Activated CD8-positive, alpha-beta memory T cell treated with anti-CD3 and anti-CD28 coated beads, Interleukin-2, amount 50 U/mL, for 4 hours (primary cell): ENCODE measurements at places on chromosomes 11 and 22.

GRCh38 chr11:94858012-94858705 lies 90.0 kb downstream of the AMOTL1 start:
- no peak for DNase-seq

DNA sequence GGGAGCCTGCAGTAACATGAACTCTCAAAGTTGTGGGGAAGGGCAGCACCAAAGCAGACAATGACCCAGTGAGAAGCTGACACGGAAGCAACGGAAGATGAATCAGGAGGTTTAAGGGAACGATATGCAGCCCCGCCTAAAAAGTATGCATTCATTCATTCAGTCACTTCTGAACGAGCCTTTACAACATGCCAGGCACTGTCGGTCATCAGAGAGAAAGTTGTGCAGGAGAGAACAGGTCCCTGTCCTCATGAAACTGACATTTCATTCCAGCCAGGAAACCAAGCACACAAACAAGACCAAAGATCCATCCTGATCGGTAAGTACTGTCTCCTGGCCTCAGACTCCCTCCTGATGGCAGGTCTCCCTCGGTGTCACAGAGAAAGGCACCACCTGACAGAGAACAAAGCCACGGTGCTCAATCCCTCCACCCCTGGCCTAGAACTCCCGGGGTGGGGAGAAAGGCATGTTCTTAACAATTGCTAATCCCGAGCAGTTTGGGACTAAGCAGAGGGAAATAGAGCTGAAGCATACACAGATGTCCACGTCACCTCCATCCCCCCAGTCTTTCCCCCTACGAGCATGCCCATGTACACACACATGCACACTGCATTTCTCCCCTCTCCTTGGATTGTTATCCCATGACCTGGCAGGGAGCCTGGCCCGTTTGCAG lies 49.3 kb downstream of the LRFN4 start:
- DNase-seq: no peak

DNA sequence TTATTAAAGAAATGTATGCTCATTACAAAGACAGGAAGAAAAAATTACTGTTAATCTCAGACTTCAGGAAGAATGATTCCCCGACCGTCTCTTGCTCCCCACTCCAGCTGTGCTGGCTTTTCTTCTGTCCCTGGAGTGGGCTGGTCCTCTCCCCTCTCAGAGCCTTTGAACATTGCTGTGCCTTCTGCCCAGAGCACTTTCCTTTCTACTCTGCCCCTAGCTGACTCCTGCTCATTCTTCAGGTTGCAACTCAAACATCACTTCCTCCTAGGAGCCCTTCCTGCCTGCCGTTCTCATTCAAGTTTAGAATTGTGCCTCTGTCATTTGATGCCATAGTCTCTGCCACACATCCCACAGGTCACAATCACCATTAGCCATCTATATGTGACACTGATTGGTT lies 329.5 kb downstream of the MIAT start:
- DNase-seq: no peak

GRCh38 chr11:120547811-120548681 lies 36.5 kb downstream of the GRIK4 start:
- no peak for DNase-seq

- no peak for DNase-seq
Observed at GRCh38 chr11:25927411-25927953, 404.4 kb upstream of the ANO3 start.

- DNase-seq: no peak
Observed at GRCh38 chr11:130042093-130042591, 27.6 kb upstream of the APLP2 start.

GRCh38 chr11:44661311-44661717 lies 65.4 kb upstream of the TSPAN18 start:
- DNase-seq: no peak

- no peak for DNase-seq
Observed at GRCh38 chr11:12144330-12145174, 34.2 kb downstream of the MICAL2 start.

- no peak for DNase-seq
Observed at GRCh38 chr22:38935023-38935422, 22.4 kb upstream of the APOBEC3A start.

DNA sequence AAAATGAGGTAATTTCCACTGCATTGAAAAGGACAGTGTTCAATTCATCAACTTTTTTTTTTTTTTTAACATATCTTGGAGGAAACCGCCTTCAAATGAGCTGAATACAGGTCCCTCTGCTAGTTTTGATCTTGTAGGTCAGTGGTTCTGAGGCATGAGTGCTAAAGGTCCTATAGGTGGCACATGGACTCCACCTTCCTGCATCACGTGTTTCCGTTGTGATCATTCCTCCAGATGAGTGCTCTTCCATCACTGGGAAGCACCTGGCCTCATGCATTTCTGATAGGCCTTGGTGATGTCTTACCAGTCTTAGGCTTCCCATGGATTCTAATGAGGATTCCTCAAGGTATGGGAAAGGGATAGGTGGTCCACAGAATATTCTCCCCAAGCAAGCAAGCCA lies 37.8 kb downstream of the FDX1 start:
- no peak for DNase-seq

DNA sequence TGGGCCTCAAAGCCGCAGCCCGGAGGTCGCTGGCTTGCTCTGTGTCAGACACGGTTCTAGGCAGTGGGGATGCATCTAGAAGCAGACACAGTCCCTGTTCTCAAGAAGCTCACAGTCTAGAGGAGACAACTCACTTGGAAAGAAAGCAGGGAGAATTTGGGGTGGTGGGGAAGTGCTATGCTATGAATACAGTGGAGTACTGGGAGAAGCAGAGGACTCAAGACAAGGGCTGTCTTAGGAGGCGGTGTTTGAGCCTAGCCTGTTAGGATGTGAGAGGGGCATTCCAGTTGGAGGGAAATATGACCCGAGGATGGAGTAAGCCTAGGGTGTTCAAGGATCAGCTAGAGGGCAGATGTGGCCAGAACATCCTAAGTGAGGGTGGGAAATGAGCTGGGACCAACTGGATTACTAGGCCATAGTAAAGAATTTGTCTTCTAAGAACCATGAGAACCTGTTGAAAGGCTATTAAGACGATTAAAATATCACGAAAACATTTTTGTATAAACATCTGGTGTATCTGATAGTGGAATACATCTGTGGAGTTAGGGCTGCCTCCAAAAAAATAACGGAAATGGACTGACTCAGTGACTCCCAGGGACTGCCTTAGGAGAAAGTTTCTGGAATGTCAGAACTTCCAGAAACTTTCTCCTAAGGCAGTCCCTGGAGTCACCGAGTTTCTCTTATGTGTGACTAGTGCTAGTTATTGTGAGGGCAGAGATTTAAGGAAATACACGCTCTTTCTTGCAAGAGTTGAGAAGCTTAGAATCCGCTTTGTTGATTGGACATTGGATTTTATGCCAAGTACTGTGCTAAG lies 1.1 kb upstream of the PITPNB start:
- no peak for DNase-seq

- no peak for DNase-seq
Observed at GRCh38 chr11:95108159-95108611, 18.5 kb downstream of the ENDOD1 start.

- no peak for DNase-seq
Observed at GRCh38 chr11:70829134-70829885, 423.1 kb downstream of the SHANK2 start.
